MM.1S (cell line): ENCODE measurements at places on chromosomes 12 and 14.

- no peaks in the 10 kb centered on the region for H3K4me1 ChIP-seq
- H3K4me3 ChIP-seq: no peak overlapping the region
- H3K36me3 ChIP-seq: no peaks in the 10 kb centered on the region
- H3K27me3 ChIP-seq: no peaks in the 10 kb centered on the region
- no peak for DNase-seq
- no peak overlapping the region for H3K27ac ChIP-seq
Observed at GRCh38 chr12:109689426-109689825, 24.2 kb upstream of the FAM222A start.

GRCh38 chr14:43872222-43872621, 634.9 kb downstream of the FSCB start:
- no peak overlapping the region for H3K4me3 ChIP-seq
- H3K36me3 ChIP-seq: no peaks in the 10 kb centered on the region
- no peaks in the 10 kb centered on the region for H3K27me3 ChIP-seq
- H3K4me1 ChIP-seq: no peaks in the 10 kb centered on the region
- no peak for DNase-seq

GRCh38 chr12:93944911-93945310, 203.5 kb upstream of the PLXNC1 start:
- no peak overlapping the region for H3K4me3 ChIP-seq
- no peaks in the 10 kb centered on the region for H3K36me3 ChIP-seq
- H3K4me1 ChIP-seq: no peaks in the 10 kb centered on the region
- no peak for DNase-seq

- H3K4me3 ChIP-seq: no peak overlapping the region
Observed at GRCh38 chr12:29545102-29545467, 47.6 kb upstream of the OVCH1 start.

DNA sequence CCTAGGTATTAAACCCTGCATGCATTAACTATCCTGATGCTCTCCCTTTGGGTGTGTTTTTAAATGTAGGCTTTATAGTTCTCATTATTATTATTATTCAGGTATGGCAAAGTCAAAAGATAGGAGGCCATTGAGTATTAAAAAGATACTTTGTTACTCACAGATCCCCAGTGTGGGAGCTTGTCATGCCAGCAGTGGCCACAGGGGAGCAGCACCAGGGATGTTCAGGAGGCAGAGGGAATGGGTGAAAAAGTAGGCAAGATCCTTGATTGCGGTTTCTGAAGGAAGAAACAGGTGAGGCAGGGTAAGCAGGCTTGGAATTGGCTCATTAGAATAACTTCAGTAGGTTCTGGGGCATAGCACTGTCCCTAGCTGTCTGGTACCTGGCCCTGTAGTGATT, 382.2 kb downstream of the MED13L start:
- H3K4me3 ChIP-seq: no peak overlapping the region
- no peak overlapping the region for H3K27ac ChIP-seq
- H3K4me1 ChIP-seq: no peaks in the 10 kb centered on the region
- DNase-seq: no peak

DNA sequence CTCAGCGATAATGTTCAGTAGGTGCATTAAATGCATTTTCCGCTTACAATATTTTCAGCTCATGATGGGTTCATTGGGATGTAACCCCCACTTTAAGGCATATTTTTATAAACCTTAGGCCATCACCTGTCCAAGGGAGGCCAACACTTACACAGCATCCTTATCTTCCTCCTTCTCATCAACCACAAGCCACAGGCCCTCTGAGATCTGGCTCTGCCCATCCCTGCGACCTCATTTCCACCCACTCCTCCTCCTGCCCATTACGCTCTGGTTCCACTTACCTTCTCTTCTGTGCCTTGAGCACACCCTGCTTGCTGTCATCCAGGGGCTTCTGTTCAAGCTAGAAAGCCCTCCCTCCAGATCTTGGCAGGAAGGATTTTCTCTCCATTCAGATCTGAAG, 93.2 kb downstream of the EGLN3 start:
- no peaks in the 10 kb centered on the region for H3K4me1 ChIP-seq
- no peak overlapping the region for H3K27ac ChIP-seq
- no peaks in the 10 kb centered on the region for H3K36me3 ChIP-seq

- H3K27ac ChIP-seq: no peak overlapping the region
- no peak overlapping the region for H3K4me3 ChIP-seq
- H3K27me3 ChIP-seq: no peaks in the 10 kb centered on the region
- H3K4me1 ChIP-seq: no peaks in the 10 kb centered on the region; the same call in 1 of the 2 replicates
- H3K36me3 ChIP-seq: no peaks in the 10 kb centered on the region
Observed at GRCh38 chr12:27573972-27574371, 50.0 kb downstream of the PPFIBP1 start.

GRCh38 chr12:109758426-109759420, 45.1 kb downstream of the FAM222A start:
- H3K36me3 ChIP-seq: no peaks in the 10 kb centered on the region
- DNase-seq: no peak
- H3K4me1 ChIP-seq: no peaks in the 10 kb centered on the region
- no peak overlapping the region for H3K4me3 ChIP-seq
- no peak overlapping the region for H3K27ac ChIP-seq

- no peaks in the 10 kb centered on the region for H3K27me3 ChIP-seq
- no peak overlapping the region for H3K4me3 ChIP-seq
- no peak for DNase-seq
- no peaks in the 10 kb centered on the region for H3K4me1 ChIP-seq
Observed at GRCh38 chr12:91216871-91217270, 34.3 kb upstream of the DCN start.

DNA sequence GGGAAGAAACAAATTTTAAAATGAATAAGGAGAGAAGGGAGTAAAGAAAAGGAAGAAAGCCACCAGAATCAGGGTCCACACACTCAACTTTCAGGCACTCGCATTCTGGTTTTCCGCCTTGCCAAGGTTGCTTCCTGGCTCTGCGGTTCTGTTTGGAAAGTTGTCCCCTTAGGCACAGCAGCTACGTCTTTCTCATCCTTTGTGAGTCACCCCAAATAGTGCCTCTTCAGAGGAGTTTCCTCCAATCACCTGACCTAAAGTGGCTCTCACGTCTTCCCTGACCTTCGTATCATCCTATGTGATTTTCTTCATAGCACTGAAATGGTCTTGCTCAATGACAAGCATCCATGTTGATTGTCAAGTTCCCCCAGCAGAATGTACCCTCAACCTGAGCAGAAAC, 99.5 kb upstream of the TMCC3 start:
- no peak overlapping the region for H3K4me3 ChIP-seq
- no peak for DNase-seq
- no peaks in the 10 kb centered on the region for H3K4me1 ChIP-seq

DNA sequence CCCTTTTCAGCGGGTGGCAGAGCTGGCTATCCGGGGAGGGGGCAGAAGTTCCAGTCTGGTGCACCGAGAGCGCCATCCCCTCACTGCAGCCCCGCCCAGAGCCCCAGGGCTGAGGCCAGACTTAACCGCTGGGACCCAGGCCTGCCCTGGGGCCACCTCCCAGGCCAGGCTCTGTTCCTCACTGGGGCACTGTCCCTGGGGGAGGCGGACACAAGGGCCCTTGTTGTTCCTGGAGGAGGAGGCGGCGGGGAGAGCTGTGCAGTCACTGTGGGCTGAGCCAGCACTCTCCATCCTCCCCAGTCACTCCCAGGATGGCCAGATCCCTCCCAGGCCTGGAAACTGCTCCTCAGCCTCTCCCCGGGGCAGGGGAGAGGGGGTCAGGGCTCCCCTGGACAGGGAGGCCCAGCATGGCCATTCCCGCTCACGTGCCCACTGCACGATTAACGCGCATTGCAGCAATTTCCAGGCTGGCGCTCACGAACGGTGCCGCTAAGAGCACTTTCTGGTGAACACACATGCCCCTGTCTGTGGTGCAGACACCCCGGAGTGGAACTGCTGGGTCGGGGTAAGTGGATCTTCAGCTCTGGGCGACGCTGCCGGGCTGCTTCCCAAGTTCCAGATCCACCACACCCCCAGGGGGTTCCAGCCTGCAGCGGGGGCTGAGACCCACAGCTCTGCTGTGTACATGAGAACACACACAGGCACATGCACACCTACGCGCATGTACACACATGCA, 89.8 kb upstream of the SFSWAP start:
- DNase-seq: no peak
- H3K27ac ChIP-seq: no peak overlapping the region
- H3K27me3 ChIP-seq: peaks cover 25% of the 10 kb centered on the region
- no peak overlapping the region for H3K4me3 ChIP-seq
- no peaks in the 10 kb centered on the region for H3K4me1 ChIP-seq

DNA sequence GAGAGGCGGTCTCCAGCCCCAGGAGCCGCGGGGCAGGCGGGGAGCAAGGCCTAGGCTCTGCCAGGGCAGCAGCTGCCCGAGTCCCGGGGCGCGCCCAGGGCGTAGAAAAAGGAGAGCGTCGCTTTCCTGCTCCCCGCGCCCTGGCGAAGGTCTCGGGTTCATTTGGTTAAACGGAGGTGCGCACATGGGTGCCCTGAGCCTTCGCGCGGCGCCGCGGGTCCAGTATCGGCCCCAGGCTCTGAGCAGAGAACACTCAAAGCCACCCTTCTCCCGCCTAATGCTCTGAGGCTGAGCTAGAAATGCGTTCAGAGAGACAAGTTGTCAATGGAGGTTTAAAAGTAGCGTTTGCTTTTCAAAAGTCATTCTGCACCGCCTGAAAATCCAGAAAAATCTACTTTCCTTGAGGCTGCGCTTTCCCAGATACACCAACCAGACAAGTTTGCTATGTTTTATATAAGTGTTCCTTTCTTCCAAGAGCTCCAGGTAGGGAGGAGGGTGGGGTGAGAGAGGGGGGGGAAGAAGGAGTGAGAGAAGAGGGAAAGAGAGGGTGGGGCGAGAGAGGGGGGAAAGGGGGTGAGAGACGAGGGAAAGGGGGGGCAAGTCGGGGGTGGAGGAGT, 1.5 kb downstream of the TMEM132C start:
- no peaks in the 10 kb centered on the region for H3K4me1 ChIP-seq
- no peaks in the 10 kb centered on the region for H3K36me3 ChIP-seq
- DNase-seq: no peak
- no peaks in the 10 kb centered on the region for H3K27me3 ChIP-seq
- H3K27ac ChIP-seq: no peak overlapping the region
- no peak overlapping the region for H3K4me3 ChIP-seq

- no peaks in the 10 kb centered on the region for H3K27me3 ChIP-seq
- no peaks in the 10 kb centered on the region for H3K36me3 ChIP-seq
- H3K4me1 ChIP-seq: no peaks in the 10 kb centered on the region
- DNase-seq: no peak
Observed at GRCh38 chr14:36655963-36656686, 5.5 kb upstream of the PAX9 start.

GRCh38 chr12:131827961-131828534, at the start of gene MMP17:
Gene MMP17, plus strand, starts transcription at chr12:131828393. Its CDS starts 102 bp downstream, at chr12:131828495.
- DNase-seq: peak; percentile 23
- no peaks in the 10 kb centered on the region for H3K36me3 ChIP-seq
- no peaks in the 10 kb centered on the region for H3K4me1 ChIP-seq
- no peak within 1 kb of the TSS for H3K4me3 ChIP-seq

DNA sequence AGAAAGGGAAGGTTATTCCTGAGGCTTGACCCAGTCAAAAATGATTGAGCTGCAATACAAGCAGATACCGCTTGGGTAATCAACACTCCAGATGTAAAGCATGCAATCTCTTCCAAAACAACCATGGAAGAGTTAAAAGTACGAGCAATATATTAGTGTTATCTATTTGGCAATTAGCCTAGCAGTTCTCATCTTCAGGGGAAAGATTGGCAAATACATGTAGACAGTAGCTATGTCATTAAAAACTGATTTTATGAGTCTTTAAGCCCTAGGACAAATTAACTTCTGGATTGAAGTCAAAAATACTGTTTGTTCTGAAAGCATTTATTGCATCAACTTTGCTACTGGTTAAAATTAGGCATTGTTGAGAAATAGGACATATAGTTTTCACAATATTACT, 9.3 kb upstream of the GYS2 start:
- no peaks in the 10 kb centered on the region for H3K27me3 ChIP-seq
- no peaks in the 10 kb centered on the region for H3K4me1 ChIP-seq
- no peak overlapping the region for H3K27ac ChIP-seq
- H3K36me3 ChIP-seq: no peaks in the 10 kb centered on the region
- no peak overlapping the region for H3K4me3 ChIP-seq

GRCh38 chr14:60064491-60065072, 27.1 kb upstream of the PCNX4 start:
- H3K36me3 ChIP-seq: no peaks in the 10 kb centered on the region
- no peaks in the 10 kb centered on the region for H3K4me1 ChIP-seq
- no peak overlapping the region for H3K4me3 ChIP-seq
- peak; percentile 22 for DNase-seq
- H3K27me3 ChIP-seq: no peaks in the 10 kb centered on the region
- H3K27ac ChIP-seq: no peak overlapping the region

- no peaks in the 10 kb centered on the region for H3K27me3 ChIP-seq
- H3K4me3 ChIP-seq: peak overlapping the region; percentile 39; the same call in 1 of the 2 replicates
- peak; percentile 44 for DNase-seq
- H3K36me3 ChIP-seq: no peaks in the 10 kb centered on the region
- no peak overlapping the region for H3K27ac ChIP-seq
- no peaks in the 10 kb centered on the region for H3K4me1 ChIP-seq
Observed at GRCh38 chr12:127381043-127381668, 885.8 kb upstream of the TMEM132C start.

- no peak overlapping the region for H3K27ac ChIP-seq
- no peaks in the 10 kb centered on the region for H3K36me3 ChIP-seq
- DNase-seq: no peak
- 0 out of 2 replicates have a peak, but pooled peaks cover 10% of the 10 kb centered on the region for H3K4me1 ChIP-seq
Observed at GRCh38 chr12:11174022-11174421, 3.0 kb downstream of the SMIM10L1 start.

- no peak overlapping the region for H3K27ac ChIP-seq
- no peak for DNase-seq
- H3K4me1 ChIP-seq: no peaks in the 10 kb centered on the region
- H3K36me3 ChIP-seq: no peaks in the 10 kb centered on the region
Observed at GRCh38 chr14:33584697-33585096, 366.2 kb downstream of the EGLN3 start.

GRCh38 chr12:127562816-127563215, 704.2 kb upstream of the TMEM132C start:
- no peaks in the 10 kb centered on the region for H3K27me3 ChIP-seq
- H3K4me1 ChIP-seq: peaks cover 12% of the 10 kb centered on the region
- DNase-seq: peak; percentile 14
- H3K4me3 ChIP-seq: no peak overlapping the region

GRCh38 chr12:53107122-53107521, 3.8 kb downstream of the SOAT2 start:
- H3K4me1 ChIP-seq: peaks cover 26% of the 10 kb centered on the region
- no peak overlapping the region for H3K4me3 ChIP-seq
- peak overlapping the region; percentile 9; the same call in 1 of the 2 replicates for H3K27ac ChIP-seq
- H3K27me3 ChIP-seq: no peaks in the 10 kb centered on the region
- DNase-seq: peak; percentile 51
- no peaks in the 10 kb centered on the region for H3K36me3 ChIP-seq

GRCh38 chr14:60710494-60710893, 13.7 kb downstream of the SIX4 start:
- H3K27ac ChIP-seq: no peak overlapping the region
- no peaks in the 10 kb centered on the region for H3K36me3 ChIP-seq
- H3K4me1 ChIP-seq: no peaks in the 10 kb centered on the region
- no peak for DNase-seq
- no peak overlapping the region for H3K4me3 ChIP-seq
